Cardiac septum (tissue), 1 donor: ENCODE measurements at places on chromosomes 12 and 14. TPM values are rescaled to one million over a fixed set of nuclear protein-coding genes. Genes with fewer than 3 reads are reported as not detected.

The LYSET gene
- total RNA-seq: 17.3 TPM

The BDKRB2 gene
- 0.57 TPM for total RNA-seq

The CAMKK2 gene
- 17.8 TPM for total RNA-seq

The GLS2 gene
- total RNA-seq: 0.38 TPM

The CAPS2 gene
- total RNA-seq: 13.6 TPM

The CHGA gene
- total RNA-seq: not detected

The PTPN6 gene
- total RNA-seq: 7.0 TPM

The IL26 gene
- not detected for total RNA-seq

The PTCSC3 gene
- total RNA-seq: not detected

The GYS2 gene
- not detected for total RNA-seq

The LRFN5 gene
- total RNA-seq: 0.35 TPM
